ENCODE measurements at places on chromosomes 1 and 21.

DNA sequence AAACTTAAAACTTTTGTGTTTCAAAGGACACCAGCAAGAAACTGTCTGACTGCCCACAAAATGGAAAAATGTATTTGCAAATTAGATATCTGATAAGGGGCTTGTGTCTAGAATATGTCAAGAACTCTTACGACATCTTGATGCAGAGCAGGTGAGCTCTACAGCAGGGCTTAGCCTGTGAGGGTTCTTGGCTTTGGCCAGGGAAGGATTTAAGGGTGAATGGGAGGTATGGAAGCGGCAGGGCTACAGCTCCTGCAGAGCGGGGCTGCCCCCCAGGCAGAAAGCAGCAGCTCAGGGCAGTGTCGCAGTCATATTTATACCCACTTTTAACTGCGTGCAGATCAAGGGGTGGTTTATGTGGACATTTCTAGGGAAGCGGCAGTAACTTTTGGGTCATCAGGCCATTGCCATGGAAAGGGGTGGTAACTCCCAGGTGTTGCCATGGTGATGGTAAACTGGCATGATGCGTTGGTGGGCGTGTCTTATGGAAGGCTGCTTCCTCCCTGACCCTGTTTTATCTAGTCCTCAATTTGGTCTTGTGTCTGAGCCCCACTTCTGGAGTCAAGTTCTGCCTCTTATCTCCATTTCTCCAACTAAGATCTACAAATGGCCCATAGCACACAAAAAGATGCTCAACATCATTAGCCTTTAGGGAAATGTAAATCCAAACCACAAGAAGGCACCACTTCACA is 23.2 kb downstream of the MORN1 start:
- DNase-seq = no peak

DNA sequence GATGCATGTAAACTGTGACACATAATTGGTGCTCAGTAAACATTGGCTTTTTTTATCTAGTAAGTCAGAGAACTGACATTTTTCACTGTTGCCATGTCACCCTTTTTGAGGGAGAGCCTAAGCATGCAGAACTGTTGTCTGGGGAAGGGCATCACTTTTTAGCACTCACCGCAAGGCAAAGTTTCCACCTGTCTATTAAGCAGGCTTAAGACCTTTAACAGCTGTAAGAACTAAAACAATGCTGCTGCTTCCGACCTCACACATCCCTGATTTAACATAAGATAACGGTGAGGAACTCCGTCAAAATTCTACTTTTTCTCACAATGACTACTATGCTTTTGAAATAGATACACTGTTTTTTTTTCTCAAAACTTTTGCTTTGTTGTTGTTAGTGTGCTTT is 554.8 kb downstream of the NUF2 start:
- no peak for DNase-seq

- DNase-seq = no peak
These were observed 219.7 kb downstream of the BRINP3 start for GRCh38 chr1:190258003-190258402.

- DNase-seq = no peak
These were observed 76.4 kb upstream of the MARK1 start for GRCh38 chr1:220451532-220451931.

GRCh38 chr1:38839363-38839762 is 20.2 kb downstream of the RRAGC start:
- DNase-seq = no peak

DNA sequence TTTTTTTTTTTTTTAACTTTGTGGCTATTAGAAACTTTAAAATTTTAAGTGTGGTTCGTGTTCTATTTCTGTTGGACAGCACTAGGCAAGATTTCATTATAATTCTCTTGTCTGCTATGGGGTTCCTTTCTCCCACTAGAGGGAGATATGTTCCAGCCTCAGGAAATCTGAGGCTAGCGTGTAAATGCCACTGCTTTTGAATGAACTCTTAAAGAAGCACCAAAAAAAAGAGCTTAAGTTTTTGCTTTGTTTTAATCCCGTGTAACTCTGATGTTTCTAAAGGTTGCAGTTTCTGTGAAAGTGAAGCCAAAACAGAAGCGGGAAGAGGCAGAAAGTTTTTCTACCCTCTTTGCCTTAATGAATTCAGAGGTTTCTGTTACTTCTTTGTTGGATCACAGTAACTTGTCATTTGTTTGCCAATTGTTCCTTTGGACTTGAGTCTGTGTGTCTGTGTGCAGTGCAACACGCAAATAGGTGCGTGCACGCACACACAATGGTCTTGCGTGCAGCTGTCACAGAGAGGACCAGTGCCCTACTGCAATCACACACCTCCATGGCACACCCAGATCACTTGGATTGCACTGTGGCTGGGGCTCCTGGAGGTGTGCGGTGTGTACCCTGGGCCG is 32.3 kb downstream of the HHAT start:
- no peak for DNase-seq

DNA sequence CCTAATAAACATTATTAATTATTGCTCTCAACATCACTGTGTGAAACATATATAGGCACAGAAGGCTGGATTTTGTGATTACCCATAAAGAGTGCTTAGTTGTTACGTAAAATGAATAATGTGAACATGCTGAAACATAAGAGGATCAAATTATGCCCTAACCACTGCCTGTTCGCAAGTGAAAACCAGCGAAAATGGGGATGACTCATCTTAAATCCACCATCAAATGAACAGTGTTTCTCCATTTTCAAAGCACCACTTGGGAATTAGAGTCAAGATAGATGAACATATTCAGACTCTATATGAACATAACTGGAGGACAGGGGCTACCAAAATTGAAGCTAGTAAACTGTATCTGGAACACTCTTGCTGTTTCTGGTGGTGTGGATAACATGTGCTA is 386.2 kb downstream of the HHIPL2 start:
- no peak for DNase-seq

DNA sequence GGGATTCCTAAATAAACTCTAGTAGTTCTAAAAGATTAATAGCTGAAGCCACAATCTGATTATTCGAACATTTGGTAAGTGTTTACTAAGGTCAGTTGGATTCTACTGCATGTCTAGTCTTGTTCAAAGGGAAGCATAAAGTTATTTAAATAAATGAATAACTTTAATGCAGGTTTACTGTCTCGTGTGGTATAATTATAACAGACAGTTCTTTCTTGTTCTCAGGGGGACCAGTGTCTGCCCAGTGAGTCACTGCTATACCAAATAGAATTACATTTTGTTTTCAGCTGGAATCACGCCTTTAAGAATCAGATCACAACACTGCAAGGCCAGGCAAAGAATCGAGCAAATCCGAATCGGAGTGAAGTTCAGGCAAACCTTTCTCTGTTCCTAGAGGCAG is 45.1 kb downstream of the SMG7 start:
- DNase-seq = no peak

- no peak for DNase-seq
These were observed 3.2 kb upstream of the QSOX1 start for GRCh38 chr1:180151508-180151907.

DNA sequence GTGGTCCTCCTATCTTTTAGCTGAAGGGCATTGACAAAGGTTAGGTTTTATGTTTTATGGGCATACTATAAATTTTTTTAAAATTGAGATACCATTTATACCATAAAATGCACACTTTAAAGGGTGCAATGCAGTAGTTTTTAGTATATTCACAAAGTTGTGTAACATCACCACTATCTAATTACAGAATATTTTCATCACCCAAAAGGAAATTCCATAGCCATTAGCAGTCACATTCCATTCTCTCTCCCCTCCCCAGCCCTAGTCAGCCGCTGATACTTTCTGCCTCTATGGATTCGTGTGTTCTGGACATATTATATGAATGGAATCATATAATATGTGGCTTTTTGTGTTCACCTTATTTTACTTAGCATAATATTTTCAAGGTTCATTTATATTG is 135.8 kb upstream of the B3GALT2 start:
- DNase-seq = no peak

GRCh38 chr21:31236528-31236927 is 107.5 kb downstream of the TIAM1 start:
- DNase-seq = peak; percentile 44

- DNase-seq = no peak
These were observed 5.0 kb downstream of the RBM15 start for GRCh38 chr1:110344152-110344551.

GRCh38 chr21:25709684-25710265 is 24.9 kb downstream of the ATP5PF start:
- DNase-seq = no peak

DNA sequence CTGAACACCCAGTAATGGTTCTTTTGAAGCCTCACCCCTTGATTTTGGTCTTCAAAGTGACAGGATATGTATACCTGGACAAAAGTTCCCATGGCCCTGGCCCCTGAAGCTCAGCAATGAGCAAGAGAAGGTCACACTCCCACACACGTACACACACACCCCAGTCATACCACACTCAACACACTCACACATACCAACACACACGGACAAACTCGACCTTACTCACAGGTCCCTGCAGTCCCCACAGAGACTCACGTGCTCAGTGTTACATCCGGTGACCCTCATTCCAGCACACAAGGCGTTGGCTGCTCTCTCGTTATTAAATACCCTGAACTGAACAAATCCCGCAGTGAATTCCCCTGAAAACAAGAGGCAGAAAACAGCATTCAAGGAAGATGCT is 5.9 kb downstream of the ITLN1 start:
- no peak for DNase-seq

GRCh38 chr1:113380075-113380474 is 10.2 kb upstream of the MAGI3 start:
- no peak for DNase-seq

- DNase-seq = no peak
These were observed 23.2 kb upstream of the CHIT1 start for GRCh38 chr1:203252678-203253077.

DNA sequence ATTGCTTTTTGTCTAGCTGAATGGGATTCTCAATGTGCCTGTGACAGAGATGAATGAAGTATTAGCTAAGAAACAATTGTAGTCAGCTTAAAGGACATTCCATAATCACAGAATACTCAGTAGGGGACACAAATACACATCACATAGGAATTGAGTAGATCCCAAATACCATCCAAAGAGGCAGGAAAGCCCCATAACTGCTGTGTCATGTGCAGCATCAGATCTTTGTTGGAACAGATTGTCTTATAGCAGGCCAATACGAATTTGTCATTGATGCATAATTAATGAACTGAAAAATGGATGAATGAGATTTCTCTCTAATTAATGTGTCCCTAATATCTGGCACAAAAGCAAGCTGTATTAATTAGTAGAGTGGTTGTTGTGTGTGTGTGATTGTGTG is 82.3 kb upstream of the S1PR1 start:
- DNase-seq = no peak

GRCh38 chr1:65844296-65844695 is 51.6 kb downstream of the PDE4B start:
- DNase-seq = no peak

DNA sequence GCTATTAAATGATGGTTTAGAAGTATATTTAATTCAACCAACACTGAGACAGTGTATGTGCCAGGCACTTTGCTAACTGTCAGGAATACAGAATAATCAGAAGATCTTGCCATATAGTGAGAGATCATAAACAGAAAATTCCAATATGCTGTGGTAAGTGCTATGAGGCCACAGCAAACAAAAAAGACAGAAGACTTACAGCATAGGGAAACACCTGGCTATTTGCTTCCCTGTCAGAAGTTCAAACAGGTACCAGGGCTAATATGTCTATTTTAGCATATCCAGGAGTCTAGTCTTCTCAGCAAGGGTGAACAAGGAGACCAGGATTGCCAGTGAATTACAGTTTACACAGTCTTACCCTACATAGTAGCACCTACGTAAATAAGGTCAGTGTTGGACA is 30.4 kb downstream of the TRIT1 start:
- no peak for DNase-seq

GRCh38 chr1:9260059-9260766 is 25.6 kb downstream of the H6PD start:
- DNase-seq = no peak
